Right ventricle myocardium superior (tissue), 1 donor: ENCODE measurements at places on chromosomes 12 and 14.

DNA sequence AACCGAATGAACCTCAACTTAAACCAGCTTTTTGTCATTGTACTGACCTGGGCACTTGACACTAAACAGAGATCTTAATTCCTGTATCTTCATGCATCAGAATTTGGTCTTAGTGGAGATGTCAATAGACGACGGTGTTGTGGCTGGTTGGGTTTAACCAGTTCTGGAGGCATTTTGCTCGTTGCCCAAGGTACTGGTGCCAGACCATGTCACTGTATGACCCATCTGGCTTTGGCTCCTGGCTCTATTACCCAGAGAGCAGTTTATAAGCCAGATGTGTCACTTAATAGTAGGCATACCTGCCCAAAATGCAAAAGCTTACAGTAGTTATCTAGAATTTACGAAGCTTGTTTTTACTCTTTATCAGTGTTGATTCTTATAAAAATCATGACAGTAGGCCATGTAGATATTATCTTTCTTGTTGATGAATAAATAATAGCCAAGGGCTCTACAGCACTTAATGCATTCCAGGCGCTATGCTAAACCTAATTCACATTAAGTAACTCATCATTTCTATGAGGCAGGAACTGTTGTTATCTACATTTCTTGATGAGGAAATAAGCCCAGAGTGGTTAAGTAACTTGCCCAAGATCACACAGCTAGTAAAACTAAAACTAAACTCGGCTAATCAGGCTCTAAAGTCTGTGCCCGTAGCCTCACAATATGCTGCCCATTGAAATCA, 179.7 kb upstream of the HIF1A start:
- DNase-seq, result no peak

- no peak for DNase-seq
Observed at GRCh38 chr14:63951021-63951420, 98.2 kb downstream of the SYNE2 start.

DNA sequence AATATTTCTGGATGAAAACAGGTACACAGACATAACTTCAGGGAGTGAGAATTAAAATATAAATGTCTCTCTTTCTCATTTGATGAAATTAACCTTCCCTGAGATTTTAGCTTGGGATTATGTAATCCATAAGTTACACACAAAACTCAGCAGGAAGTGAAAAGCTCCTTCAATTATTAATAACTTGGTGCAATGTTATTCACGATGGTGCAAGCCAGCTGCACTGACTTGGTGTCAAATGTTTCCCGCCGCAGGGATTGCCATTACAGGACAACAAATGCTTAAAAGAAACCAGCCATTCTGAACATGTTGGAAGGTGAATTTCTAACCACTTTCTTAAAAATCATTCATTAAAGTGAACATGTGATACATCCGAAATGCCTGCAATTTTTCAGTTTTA, 250.4 kb downstream of the FOXN3 start:
- no peak for DNase-seq

- DNase-seq, result no peak
Observed at GRCh38 chr14:31945074-31945613, 132.0 kb upstream of the ARHGAP5 start.

GRCh38 chr12:87253157-87253556, 776.0 kb downstream of the C12orf50 start:
- no peak for DNase-seq

- peak; percentile 74 for DNase-seq
Observed at GRCh38 chr14:77113644-77114043, 15.6 kb downstream of the CIPC start.

DNA sequence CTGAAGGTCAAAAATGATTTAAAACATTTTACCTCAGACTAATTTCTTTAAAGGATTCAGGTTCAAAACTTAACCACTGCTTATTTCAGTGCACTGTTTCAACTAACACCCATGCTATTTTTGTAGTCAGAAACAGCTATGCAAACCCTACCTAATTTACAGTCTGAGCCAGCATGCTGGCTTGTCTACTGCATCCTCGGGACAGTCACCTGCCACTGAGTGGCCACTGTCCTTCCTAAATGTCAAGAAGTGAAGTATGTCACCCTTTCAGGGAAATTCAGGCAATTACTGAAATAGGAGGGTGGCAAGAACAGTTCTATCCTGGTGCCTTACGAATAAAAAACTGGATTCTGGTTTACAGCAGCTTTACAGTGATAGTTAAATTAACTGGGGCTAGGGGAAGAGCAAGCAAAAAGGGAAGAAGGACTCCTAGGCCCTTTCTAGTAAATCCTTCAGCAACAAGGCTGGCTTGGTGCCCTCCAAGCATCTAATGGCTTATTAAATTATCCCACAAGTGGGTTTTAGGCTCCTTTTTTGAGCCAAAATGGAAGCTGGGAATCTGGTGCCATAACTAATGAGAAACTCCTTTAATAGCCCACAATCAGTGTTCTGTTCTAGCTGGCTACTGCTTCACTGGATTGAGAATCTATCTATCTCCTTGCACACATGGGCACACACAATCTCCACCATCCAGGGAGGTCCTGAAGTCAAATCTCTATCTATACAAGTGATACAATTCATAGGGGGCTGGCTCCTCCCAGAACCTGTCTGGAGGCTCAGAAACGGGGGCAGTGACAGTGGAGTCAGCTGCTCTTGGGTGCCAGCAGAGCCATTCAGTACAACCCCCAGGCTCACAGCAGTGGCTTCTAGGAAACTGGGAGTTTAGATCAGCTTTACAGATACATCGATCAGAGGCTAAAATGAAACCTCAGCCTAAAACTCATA, 43.4 kb downstream of the SH2B3 start:
- DNase-seq, result peak; percentile 12

GRCh38 chr12:32423559-32423958, 24.2 kb downstream of the FGD4 start:
- no peak for DNase-seq

DNA sequence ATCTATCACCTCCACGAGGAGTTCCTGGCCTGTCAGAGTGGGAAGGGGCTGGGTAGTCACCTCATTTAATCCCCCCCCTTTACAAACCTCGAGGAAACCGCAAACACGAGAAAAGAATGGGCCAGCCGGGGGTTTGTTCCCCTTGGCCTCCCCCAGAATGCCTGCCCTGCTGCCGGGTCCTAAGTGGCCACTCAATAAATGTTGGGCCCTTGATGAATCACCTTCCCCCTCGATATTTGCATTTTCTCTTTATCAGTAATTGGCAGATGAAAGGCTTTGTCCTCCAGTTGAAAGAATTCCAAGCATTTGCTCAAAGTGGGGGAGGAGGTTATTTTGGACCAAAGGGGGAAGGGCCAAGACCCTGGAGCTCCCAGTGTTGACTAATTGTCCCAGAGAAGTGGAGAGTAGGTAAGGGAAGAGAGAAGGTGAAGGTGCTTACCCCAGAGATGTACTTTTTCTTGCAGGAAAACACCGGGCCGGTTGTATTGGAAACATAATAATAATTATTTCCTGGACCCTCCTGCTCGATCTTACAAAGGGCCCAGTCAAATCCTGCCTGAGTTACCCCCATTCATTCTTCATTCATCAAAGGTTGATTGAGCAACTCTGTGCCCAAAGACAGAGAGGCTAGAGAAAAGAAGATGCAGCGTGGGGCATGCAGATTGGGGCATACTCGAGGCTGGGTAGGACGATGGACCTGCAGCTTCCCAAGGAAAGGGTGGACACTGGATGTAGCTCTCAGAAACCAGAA, 1.9 kb upstream of the KDM2B start:
- DNase-seq, result no peak

DNA sequence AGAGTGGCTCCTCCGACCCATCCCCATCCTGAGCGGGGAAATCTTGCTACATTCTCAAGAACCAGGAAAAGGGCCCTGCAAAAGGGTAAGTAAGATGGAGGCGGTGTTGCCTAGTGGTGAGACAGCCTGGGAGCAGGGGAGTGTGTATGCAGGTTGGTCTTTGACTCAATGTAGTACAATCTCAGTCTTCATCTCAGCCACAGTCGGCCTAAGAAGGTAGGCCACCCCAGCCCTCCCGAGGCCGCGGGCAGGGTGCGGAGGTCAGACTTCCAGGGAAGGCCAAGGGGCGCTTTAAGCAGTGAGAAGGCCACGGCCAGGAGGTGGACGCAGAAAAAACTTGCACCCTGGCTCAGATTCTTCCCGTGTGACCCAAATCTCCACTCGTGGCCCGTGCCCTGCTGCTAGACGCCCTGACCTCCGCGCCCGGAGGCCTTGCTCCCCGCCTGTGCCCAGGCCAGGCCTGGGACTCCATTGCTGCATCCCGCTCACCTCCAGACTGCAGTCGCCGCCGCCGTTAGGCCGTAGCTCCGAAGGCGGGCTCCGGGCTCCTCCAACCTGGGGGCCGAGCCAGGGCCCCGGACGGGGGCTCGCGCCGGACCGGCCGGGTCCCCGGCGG, 435 bp downstream of the FOXM1 start:
- DNase-seq, result peak; percentile 47
